ENCODE measurements at places on chromosomes 5 and 9. TPM values are rescaled to one million over a fixed set of nuclear protein-coding genes. Genes with fewer than 3 reads are reported as not detected.

The LCN12 gene
- not detected for total RNA-seq

The GKAP1 gene
- 0.96 TPM for total RNA-seq

The PCDHGB1 gene
- 0.24 TPM for total RNA-seq

The ALDOB gene
- total RNA-seq, result not detected

The ORM2 gene
- not detected for total RNA-seq

The C9 gene
- total RNA-seq, result not detected

The KIF12 gene
- total RNA-seq, result 2.4 TPM

The CERCAM gene
- 19.2 TPM for total RNA-seq

The C9orf152 gene
- not detected for total RNA-seq

The SLC4A9 gene
- 0.21 TPM for total RNA-seq

The C5orf58 gene
- not detected for total RNA-seq

The DIPK1B gene
- 0.43 TPM for total RNA-seq

The VLDLR gene
- 32.8 TPM for total RNA-seq

The TXNDC8 gene
- not detected for total RNA-seq

The IARS1 gene
- total RNA-seq, result 547 TPM
